ENCODE measurements at places on chromosomes 1 and 21.

DNA sequence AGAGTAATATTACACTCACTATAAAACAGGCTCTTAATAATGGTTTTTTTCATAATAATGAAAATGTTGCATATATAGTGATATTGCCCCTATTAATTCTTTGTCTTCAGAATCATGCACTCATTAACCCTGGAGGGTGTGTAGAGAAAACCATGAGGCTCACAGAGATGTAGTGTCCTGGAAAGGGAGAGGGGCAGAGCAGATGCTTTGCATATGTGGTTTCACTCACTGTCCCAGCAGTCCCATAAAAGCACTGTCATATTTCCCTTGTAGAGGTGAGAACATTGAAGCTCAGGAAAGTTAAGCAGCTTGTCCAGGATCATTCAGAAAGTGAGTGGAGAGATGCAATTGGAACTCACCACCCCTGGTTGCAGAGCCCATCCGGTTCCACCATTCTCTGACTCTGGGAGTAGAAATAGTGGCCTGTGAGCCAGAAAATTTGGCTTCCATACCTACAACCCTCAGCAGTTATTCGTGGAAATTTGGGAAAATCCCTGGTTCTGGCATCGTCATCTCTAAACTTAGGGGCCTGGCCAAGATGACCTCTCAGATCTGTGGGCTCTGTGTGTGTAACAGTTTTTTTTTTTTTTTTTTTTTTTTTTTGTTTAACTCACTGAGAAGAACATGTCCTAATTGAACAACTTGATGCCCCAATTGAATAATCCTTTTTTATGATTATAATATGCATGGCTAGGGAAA is 86.4 kb downstream of the RGL1 start:
- H3K27ac ChIP-seq, result no peak overlapping the region
- H3K4me1 ChIP-seq, result peaks cover 40% of the 10 kb centered on the region
- H3K27me3 ChIP-seq, result no peaks in the 10 kb centered on the region
- DNase-seq, result no peak
- peaks cover 3% of the 10 kb centered on the region for H3K36me3 ChIP-seq

DNA sequence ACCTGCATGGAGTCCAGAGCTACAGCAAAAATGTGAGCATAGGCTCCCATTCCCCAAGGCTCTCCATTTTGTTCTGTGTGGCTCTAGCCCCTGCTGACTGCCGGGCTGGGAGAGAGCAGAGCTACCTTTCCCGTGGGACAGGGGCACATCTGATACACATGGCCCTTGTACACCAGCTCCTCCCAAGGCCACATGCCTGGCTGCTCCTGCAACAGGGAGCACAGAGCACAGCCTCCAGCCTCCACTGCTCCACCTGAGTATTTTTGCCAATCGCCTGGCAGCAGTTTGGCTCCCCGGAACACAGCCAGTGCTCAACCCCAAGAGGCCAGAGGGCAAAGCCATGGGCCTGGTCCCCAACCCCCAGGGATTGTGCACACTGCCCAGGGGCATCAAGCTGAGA is 146.5 kb downstream of the CHD1L start:
- H3K36me3 ChIP-seq, result no peaks in the 10 kb centered on the region
- H3K4me3 ChIP-seq, result no peak overlapping the region
- no peaks in the 10 kb centered on the region for H3K4me1 ChIP-seq
- no peak for DNase-seq
- H3K27me3 ChIP-seq, result peaks cover 17% of the 10 kb centered on the region
- H3K27ac ChIP-seq, result no peak overlapping the region

GRCh38 chr1:31166462-31166861 is 73.2 kb downstream of the NKAIN1 start:
- DNase-seq, result no peak
- no peak overlapping the region for H3K4me3 ChIP-seq
- no peaks in the 10 kb centered on the region for H3K36me3 ChIP-seq
- H3K4me1 ChIP-seq, result peaks cover 6% of the 10 kb centered on the region
- no peak overlapping the region for H3K27ac ChIP-seq

- no peaks in the 10 kb centered on the region for H3K4me1 ChIP-seq
- no peak overlapping the region for H3K27ac ChIP-seq
- H3K36me3 ChIP-seq, result peaks cover 3% of the 10 kb centered on the region
- no peak overlapping the region for H3K4me3 ChIP-seq
Measured at GRCh38 chr1:245649666-245650065, 494.9 kb downstream of the KIF26B start.

GRCh38 chr1:12622506-12622905 is 4.5 kb upstream of the DHRS3 start:
- H3K36me3 ChIP-seq, result peaks cover under 1% of the 10 kb centered on the region
- DNase-seq, result no peak
- peaks cover 5% of the 10 kb centered on the region for H3K27me3 ChIP-seq

DNA sequence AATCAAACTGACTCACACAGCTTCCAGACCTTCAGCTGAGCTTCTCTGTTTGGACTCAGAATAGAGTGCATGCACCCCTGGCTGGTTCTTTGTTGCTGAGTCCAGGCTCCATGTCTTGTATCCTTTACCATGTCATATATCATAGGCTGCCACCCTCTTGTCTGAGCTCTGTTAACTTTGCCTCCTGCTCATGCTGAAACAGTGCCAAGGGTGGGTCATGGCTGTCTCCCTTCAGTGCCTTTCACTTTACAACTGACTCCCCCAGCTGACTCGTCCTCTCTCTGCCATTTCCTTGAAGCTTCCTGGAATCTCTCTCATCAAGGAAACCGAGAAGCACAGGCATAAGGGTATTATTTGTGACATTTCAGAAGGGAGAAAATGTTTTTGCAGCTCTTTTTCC is 885.3 kb downstream of the TTLL7 start:
- no peak for DNase-seq
- H3K36me3 ChIP-seq, result no peaks in the 10 kb centered on the region
- no peak overlapping the region for H3K4me3 ChIP-seq
- H3K27me3 ChIP-seq, result no peaks in the 10 kb centered on the region
